Hair follicular keratinocyte (primary cell): ENCODE measurements at places on chromosomes 6 and 20. TPM values are rescaled to one million over a fixed set of nuclear protein-coding genes. Genes with fewer than 3 reads are reported as not detected.

TGM3 gene
- total RNA-seq: not detected in 2 replicates

SLC29A1 gene
- 23.2 and 50.3 TPM in 2 replicates for total RNA-seq

PERP gene
- total RNA-seq: 229 and 343 TPM in 2 replicates

MEI4 gene
- 0.23 TPM in 1 of 2 replicates, not detected in the other for total RNA-seq

GHRH gene
- total RNA-seq: not detected in 2 replicates

KLC4 gene
- total RNA-seq: 11.6 and 14.6 TPM in 2 replicates

CASS4 gene
- total RNA-seq: not detected in 2 replicates

RSPH9 gene
- total RNA-seq: not detected in 2 replicates

USP49 gene
- total RNA-seq: 0.30 and 0.70 TPM in 2 replicates

PGK2 gene
- total RNA-seq: not detected in 2 replicates

COMMD7 gene
- 20.8 and 29.9 TPM in 2 replicates for total RNA-seq

SAPCD1 gene
- 0.70 and 1.5 TPM in 2 replicates for total RNA-seq

SLC16A10 gene
- not detected in 2 replicates for total RNA-seq

TINAG gene
- total RNA-seq: not detected in 2 replicates

EGFL8 gene
- total RNA-seq: 0.57 and 1.0 TPM in 2 replicates

SLC44A4 gene
- 0.04 TPM in 1 of 2 replicates, not detected in the other for total RNA-seq

SPDEF gene
- total RNA-seq: 0.08 and 0.11 TPM in 2 replicates

DEFB124 gene
- total RNA-seq: not detected in 2 replicates

SEL1L2 gene
- total RNA-seq: not detected in 2 replicates

CST4 gene
- not detected in 2 replicates for total RNA-seq

DLL1 gene
- total RNA-seq: 19.4 and 37.1 TPM in 2 replicates

C20orf144 gene
- total RNA-seq: 0.16 TPM in 1 of 2 replicates, not detected in the other

SAMD3 gene
- total RNA-seq: 0.16 TPM in 1 of 2 replicates, not detected in the other

RNF114 gene
- total RNA-seq: 111 and 123 TPM in 2 replicates

GNRH2 gene
- 1.3 TPM in 1 of 2 replicates, not detected in the other for total RNA-seq

TTLL9 gene
- not detected in 2 replicates for total RNA-seq

ERVFRD-1 gene
- not detected in 2 replicates for total RNA-seq

BPIFB1 gene
- total RNA-seq: not detected in 2 replicates
